ENCODE measurements at places on chromosomes 1 and 21.

DNA sequence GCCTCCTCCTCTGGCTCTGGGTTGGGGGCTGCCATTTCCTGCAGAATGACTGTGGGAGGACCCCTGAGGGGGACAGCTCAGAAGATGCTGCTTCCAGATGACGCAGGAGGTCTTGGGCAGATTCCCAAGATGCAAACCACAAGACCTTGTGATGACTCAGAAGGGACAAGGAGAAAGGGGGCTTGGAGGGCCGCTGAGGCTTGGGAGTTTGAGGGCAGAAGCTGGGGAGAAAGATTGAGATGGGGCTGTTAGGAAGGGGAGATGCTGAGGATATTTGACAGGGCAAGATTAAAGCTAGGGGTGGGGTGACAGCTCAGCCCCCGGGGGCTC is 7.5 kb downstream of the PTPRU start:
- no peak for DNase-seq

DNA sequence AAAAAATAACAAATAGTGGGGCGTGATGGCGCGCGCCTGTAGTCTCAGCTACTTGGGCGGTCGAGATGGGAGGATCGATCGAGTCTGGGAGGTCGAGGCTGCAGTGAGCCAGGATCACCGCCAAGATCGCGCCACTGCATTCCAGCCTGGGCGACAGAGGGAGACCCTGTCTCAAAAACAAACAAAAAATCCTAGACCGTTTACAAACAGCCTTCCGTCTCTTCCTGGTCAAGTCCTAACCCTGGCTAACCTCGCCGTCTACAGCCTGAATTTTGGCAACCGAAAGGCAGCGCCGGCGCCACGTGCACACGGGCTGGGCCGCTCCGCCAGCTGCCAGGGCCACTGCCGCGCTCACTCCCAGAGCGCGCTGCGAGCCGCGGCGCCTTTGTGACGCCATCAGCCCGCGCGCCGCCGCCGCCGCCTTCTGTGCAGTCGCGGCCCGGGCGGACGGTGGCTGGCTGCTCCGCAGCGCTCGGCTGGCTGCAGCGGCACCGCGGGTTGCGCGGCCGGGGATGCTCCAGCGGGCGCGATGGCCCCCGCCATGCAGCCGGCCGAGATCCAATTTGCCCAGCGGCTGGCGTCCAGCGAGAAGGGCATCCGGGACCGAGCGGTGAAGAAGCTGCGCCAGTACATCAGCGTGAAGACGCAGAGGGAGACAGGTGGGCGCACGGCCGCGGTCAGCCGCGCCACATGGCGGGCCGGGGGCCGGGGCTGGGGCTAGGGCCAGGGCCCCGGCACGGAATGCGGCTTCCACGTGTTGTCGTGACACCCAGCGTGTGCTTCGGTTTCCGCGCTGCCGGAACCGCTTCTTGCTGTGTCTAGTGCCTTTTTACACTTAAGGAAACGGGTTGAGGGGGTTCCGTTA is at the start of the genes HSF2BP and RRP1B:
Gene HSF2BP, minus strand, starts transcription at position 353 of the 865 bp plus-strand sequence. CDS start 1,392 bp downstream, outside the sequence.
Gene RRP1B, plus strand, starts transcription at position 425 of the 865 bp plus-strand sequence. Its CDS starts 105 bp downstream, at position 530.
- peak; percentile 78 for DNase-seq

DNA sequence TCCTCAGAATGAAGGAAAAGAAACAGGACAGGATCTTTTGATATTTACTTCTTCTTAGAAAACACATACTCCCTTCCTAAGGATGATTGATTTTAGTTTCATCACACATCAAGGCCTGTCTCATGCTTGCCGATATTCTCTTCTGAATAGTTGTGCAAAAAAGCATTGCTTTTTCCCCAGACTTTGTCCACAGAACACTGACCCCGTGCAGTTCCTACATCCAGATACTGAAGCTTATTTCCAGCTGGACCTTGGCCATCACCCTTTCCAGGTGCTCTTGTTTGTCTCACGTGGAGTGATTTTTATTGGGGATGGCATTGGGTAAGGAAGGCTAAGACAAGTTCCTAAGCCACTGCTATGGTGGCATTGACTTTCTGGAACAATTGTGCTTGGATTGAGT is 197.3 kb upstream of the HOOK1 start:
- DNase-seq = no peak

GRCh38 chr1:91555821-91556531 is 55.3 kb downstream of the CDC7 start:
- peak; percentile 75 for DNase-seq

GRCh38 chr1:209689477-209689876 is 14.3 kb downstream of the G0S2 start:
- no peak for DNase-seq

GRCh38 chr1:226763905-226764264 is 24.8 kb upstream of the ITPKB start:
- DNase-seq = peak; percentile 43
